BE2C (cell line): ENCODE measurements at places on chromosomes 2 and 18.

DNA sequence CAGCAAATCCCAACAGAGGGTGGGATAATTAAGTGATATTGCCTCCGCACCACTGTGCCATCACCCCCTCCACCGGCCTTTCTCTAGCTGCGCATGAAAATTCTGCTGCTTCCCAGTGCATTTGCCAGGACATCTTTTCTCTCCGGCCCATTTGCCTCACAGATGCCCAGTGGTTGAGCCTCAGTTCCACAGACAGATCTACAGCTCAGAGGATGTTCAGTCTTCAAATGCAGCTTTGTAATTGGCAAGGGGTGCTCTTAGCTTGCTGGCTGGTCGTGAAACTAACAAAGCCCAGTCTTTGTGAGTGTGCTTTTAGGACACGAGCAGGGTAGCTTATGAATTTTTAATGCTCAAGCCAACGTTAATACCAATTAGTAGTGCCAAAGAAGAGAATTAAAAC is 253.3 kb upstream of the REV1 start:
- no peak for DNase-seq

DNA sequence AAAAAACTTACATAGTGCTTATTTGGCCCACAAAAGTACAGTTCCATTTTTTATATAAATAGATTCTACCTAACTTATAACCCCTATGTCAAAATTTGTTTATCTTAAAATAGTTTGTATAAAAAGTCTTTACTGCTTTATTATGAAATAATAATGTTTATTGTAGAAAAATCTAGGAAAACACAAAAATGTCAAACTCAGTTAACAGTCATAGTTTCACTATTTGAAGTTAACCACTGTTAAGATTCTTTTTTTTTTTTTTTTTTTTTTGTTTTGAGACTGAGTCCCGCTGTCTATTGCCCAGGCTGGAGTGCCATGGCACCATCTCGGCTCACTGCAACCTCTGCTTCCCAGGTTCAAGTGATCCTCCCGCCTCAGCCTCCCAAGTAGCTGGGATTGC is 26.5 kb upstream of the ABI2 start:
- DNase-seq, result no peak

DNA sequence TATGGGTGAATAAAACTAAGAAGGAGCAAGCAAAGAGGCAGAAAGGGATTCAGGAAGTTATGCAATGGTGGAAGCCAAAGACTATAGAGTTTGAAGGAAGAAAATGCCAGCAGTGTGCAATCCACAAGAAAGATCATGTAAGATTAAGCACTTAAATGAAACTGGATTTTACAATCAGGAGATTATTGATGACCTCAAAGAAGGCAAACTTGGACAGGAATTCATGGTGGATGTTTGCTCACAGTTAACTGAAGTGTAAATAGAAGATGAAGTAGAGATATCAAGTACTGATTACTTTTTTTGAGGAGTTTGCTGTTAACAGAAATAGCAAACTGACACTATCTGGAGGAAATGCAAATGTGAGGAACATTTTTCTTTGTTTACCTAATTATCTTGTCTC is 308.9 kb downstream of the RND3 start:
- no peak for DNase-seq

GRCh38 chr2:58928391-58928790 is 687.3 kb upstream of the FANCL start:
- no peak for DNase-seq

- DNase-seq, result no peak
Observed at GRCh38 chr2:65681503-65681902, 249.1 kb upstream of the SPRED2 start.

DNA sequence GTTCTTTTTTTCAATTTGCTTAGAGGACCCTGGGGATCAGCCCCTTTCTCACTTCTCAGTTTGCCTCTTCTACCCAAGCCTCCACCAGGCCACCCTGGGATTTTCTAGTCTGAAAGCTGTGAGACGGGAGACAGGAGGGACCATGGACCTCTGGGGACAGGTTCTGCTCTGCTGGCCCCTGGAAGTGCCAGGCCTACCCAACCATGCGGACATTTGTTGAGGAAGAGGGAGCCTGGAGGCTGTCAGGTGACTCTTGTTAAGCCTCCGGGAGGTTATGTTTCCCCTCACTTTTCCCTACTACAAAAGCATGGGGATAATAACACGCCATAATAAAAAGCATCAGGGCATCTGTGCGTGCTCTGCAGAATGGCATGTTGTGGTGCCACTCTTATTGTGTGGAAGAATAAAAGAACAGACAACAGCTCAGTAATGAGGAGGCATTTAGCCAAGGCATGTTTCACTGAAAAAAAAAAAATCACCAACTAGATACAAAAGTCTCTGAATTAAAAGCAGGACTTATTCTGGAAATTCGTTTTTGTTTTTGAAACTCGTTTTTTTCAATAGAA is 48.3 kb upstream of the PLA2R1 start:
- no peak for DNase-seq

- DNase-seq, result no peak
Observed at GRCh38 chr2:169667583-169667982, 26.6 kb downstream of the CFAP210 start.

- DNase-seq, result peak; percentile 24
Observed at GRCh38 chr2:70141212-70141901, 49.5 kb downstream of the C2orf42 start.

DNA sequence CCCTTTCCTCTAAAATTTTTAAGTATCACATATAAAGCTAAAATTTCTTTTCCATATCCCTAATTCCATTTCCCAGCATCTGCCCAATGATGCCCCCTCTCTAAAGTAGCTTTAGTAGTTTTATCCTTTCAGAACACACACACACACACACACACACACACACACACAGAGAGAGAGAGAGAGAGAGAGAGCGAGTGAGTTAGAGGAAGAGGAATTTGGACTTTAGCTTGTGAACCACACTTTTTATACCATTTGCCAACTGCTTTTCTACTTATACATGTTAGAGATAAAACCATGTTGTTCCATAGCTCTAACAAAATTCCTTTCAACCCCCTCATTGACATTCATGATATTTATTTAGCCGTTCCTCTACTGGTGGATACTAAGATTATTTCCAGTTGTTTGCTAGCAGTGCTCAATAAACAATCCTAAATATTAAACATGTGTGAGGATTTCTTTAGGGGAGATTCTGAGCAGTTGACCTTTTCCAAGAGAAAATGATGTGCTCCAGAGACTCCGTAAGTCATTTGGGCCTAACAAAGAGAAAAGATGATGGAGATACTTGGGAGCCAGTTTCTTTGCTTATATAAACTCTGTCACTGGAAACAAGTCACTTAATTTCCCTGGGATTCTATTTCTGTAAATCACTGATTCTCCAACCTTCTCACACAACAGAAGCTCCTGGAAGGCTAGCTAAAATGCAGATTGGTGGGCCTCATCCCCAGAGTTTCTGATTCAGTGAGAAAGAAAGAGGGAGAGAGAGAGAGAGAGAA is 229.7 kb upstream of the SP5 start:
- no peak for DNase-seq

GRCh38 chr2:147247749-147248148 is 597.1 kb upstream of the ACVR2A start:
- no peak for DNase-seq

DNA sequence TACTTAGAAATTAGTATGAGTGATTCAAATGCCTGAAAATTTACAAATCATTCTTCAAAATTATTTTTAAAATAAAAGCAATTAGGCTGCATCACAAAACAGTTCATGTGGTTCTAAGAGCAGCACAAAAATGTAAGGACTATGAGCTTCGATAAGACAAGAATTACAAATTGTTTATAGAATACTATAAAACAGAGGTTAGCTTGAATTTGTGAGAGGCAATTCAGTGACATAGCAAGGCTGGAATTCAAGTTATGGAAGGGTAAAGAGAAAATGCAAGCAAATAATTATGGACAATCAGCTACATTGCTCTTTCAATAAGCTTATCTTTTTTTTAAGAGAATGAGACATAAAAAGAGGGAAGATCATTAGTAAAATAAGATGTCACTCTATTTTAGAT is 7.1 kb upstream of the XIRP2 start:
- no peak for DNase-seq

DNA sequence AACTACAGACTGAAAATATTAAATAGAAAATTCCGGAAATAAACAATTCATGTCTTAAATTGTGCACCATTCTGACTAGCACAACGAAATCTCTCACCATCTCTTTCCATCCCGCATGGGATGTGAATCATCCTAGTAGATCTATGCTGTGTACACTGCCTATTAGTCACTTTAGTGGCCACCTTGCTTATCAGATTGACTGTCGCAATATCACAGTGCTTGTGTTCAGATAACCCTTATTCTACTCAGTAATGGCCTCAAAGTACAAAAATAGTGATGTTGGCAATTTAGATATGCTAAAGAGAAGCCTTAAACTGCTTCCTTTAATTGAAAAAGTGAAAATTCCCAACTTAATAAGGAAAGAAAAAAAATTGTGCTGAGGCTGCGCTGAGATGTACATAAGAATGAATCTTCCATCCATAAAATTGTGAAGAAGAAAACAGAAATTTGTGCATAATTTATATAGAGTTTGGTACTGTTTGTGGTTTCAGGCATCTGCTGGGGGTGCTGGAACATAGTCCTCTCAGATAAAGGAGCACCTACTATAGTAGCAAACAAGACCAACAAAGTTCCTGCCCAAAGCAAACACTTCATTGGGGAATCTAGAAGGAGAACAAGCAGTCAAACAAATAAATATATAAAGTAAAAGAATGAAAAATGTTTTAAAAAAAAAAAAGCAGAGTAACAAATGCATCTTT is 12.0 kb downstream of the PSMD1 start:
- no peak for DNase-seq

GRCh38 chr2:242058116-242058680 is 188.7 kb downstream of the RTP5 start:
- DNase-seq, result no peak

DNA sequence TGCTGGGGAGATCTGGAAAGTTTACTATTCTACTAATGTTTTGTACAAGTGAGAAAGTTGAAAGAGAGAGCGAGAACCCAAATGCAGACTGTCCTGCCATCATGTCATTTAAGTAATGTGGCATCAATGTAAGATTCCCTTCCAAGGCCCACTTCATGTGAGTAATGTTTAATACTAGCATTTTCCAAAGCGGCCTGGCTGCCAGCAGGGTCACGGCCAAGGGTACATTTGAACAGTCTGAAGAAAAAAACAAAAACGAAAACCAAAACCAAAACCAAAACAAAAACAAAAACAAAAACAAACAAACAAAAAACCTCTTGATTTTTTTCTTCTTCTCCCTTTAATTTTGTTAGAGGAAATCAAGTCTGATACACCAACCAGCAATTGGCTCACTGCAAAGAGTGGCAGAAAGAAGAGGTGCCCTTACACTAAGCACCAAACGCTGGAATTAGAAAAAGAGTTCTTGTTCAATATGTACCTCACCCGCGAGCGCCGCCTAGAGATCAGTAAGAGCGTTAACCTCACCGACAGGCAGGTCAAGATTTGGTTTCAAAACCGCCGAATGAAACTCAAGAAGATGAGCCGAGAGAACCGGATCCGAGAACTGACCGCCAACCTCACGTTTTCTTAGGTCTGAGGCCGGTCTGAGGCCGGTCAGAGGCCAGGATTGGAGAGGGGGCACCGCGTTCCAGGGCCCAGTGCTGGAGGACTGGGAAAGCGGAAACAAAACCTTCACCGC is 2.2 kb downstream of the HOXD10 start:
- DNase-seq, result peak; percentile 60

- DNase-seq, result no peak
Observed at GRCh38 chr18:13269013-13269280, 50.4 kb downstream of the LDLRAD4 start.

DNA sequence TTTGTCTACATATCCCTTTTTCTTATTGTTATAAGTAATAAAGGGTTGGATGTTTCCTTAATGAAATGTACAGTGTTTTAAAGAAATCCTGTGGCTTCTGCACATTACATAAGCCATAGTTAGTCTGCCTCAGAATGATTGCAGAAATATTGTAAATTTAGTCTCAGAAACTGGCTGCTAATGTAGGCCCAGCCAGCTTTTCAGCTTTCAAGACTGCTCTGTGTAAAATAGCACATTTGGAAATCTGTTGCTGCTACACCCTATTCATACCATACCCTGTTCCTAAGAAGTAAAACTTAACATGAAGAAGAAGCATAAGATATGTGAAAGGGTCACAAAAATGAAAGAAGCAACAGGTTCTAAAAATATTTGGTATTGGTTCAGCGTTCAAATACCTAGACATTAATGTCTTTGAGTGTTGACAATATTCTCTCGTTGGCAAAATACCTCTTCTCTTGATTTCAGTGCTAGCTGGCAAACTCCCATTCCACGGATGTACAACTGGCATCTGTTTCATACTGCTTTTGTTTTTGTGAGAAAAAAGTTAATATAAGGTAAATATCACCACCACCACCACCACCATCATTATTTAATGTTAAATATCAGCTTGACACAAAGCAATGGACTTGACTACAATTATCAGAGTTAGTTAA is 19.2 kb upstream of the NCKAP1 start:
- no peak for DNase-seq

DNA sequence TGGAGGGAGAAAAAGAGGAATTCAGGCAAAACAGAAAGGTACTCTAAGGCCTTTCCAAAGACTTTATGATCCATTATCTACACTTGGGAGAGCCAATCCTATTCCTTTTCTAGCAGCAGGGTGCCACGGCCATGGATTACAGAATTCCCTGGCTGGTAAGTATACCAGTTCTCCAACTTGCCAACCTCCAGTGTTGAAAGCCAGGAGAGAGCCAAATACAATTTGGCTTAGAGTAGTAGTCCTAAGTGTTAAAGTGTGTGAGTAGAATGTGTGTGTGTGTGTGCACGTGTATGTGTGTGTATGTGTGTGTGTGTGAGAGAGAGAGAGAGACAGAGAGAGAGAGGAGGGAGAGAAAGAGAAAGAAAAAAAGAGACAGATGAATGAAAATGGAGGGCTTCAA is 43.3 kb downstream of the WDPCP start:
- no peak for DNase-seq

- DNase-seq, result no peak
Observed at GRCh38 chr2:31688282-31688681, 107.5 kb upstream of the SRD5A2 start.

DNA sequence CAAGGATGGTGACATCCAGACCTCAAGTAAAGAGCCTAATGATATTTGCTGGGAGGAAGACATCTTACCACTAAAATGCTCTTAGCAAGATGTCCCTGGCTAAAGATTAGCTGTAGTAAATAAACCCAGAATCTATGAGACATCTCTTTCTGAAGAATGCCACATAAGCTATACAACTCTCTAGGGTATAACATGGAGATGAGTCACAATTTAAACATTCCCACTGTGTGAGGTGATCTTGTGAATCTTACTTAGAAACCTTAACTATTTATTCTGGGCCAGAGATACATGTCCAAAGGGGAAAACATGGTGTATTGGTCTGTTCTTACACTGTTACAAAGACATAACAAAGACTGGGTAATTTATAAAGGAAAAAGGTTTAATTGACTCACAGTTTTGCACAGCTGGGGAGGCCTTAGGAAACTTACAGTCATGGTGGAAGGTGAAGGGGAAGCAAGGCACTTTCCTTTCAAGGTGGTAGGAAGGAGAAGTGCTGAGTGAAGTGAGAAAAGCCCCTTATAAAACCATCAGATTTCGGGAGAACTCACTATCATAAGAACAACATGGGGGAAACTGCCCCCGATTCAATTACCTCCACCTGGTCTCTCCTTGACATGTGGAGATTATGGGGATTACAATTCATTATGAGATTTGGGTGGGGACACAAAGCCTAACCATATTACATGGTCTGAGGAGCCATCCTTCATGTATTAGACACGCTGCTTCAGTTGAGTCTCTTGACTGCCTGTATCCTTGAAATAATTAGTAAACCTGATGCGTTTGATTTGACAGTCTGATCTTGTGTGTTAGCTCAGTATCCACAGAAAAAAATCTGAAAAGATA is 17.1 kb downstream of the KRCC1 start:
- DNase-seq, result no peak

- DNase-seq, result no peak
Observed at GRCh38 chr18:14916181-14916580, 168.2 kb downstream of the ANKRD30B start.

GRCh38 chr2:238425505-238425978 is 1.2 kb upstream of the ASB1 start:
- DNase-seq, result no peak
